CD8-positive, alpha-beta memory T cell (primary cell): ENCODE measurements at places on chromosomes 11 and 22. TPM values are rescaled to one million over a fixed set of nuclear protein-coding genes. Genes with fewer than 3 reads are reported as not detected.

The POU2F3 gene
- total RNA-seq, result not detected

DNA sequence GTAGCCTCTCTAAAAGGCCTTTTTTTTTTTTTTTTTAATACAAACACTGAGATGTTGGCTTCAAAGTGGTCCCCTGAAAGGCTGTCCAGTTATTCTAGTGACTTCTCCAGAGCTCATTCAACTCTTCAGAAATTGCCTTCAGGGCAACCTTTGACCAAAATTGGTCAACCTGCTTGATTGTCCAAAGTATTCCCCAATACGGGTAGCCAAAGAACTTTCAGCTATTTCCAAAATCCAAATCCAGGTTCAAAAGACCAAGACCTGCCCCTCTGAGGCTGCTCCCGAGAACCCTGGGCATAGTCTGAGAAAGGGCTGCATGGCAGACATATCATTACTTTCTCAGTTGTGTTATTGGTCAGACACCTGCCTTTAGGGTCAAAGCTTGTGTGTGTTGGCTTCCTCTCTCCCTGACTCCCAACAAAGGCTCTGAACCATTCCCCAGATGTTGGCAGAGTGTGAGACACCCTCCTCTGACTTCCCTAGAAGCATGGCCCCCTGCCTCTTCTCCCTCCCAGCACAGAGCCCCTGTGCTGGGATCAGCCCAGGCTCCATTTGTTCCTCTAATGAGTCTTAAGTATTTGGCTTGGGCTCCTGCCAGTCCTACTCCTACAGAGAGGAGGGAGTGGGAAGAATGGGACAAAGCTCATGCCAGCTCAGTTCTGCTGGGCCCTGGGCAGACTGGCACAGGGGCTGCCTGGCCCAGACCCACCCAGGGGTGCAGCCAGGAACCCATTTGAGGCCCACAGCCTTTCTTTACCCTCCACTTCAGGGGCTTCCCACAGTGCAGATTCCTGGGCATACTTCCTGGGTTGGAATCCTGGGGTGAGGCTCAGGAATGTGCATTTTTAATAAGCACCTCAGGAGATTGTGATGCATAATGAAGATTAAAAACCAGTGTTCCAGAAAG lies 30.3 kb downstream of the TNKS1BP1 start:
- DNase-seq, result no peak

GRCh38 chr11:11946180-11946579 lies 62.2 kb downstream of the DKK3 start:
- DNase-seq, result no peak

DNA sequence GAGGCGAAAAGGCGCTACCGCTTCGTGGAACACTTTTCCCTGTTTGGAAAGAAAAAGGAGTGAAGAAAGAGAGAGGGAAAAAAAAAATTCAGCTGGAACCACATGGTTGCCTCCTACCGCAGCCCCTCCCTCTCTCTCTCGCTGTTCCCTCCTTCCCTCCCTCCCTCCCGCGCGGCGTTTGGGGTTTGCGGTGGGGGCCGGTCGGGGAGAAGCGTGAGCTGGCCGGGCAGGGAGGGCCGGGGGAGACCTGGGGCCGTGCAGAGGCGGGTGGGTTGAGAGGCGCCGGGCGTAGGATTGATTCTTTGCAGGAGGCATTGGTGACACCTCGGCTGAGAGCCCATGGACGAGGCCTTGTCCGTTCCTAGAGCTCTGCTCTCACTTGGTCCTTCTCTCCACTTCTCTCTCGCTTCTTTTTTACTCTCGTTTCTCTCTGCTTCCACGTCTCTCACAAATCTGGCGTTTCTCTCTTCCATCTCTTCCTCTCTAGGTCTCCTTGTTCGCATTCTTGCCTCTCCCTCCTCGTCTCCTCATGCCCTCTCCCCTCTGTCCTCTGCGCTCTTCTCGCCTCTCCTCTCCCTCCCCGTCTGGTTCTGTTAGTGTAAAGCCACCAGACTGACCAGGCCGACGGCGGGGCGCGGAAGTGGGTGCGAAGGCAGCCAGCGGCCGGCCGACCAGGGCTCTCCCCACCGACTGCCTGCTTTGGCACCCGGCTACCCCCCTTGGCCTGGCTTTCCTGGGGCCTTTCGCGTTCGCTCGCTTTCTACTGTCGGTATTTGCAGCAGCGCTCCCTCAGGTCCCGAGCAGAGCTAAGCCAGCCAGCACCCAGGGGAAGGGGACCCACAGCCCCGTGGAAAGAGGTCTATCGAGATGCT lies at the start of gene CLMP:
Gene CLMP (minus strand): TSS at position 61 of the 872 bp plus-strand sequence. CDS start 308 bp downstream, outside the sequence.
- no peak for DNase-seq

GRCh38 chr11:61773809-61774208 lies 18.6 kb downstream of the TMEM258 start:
- no peak for DNase-seq
